ENCODE measurements at places on chromosomes 6 and 20. TPM values are rescaled to one million over a fixed set of nuclear protein-coding genes. Genes with fewer than 3 reads are reported as not detected.

The CD24 gene
- total RNA-seq, result 1,378 TPM

The SCGN gene
- total RNA-seq, result not detected

The SASH1 gene
- total RNA-seq, result 5.5 TPM

The RIN2 gene
- 22.3 TPM for total RNA-seq

The TULP1 gene
- not detected for total RNA-seq

The FHL5 gene
- not detected for total RNA-seq

The MACROD2 gene
- total RNA-seq, result 0.49 TPM

The SMLR1 gene
- total RNA-seq, result not detected

The TGM3 gene
- total RNA-seq, result not detected

The FNDC1 gene
- 0.38 TPM for total RNA-seq

The DST gene
- 169 TPM for total RNA-seq

The OR2B3 gene
- not detected for total RNA-seq

The GJA1 gene
- total RNA-seq, result 95.6 TPM

The MATN4 gene
- not detected for total RNA-seq

The TMEM244 gene
- not detected for total RNA-seq

The LY6G5B gene
- 1.3 TPM for total RNA-seq

The CAP2 gene
- 12.3 TPM for total RNA-seq

The CNBD2 gene
- 5.4 TPM for total RNA-seq

The NRSN2 gene
- total RNA-seq, result 114 TPM

The PROKR2 gene
- not detected for total RNA-seq

The FLRT3 gene
- total RNA-seq, result 2.1 TPM

The CRISP3 gene
- total RNA-seq, result not detected

The SLC35D3 gene
- not detected for total RNA-seq

The TRIM15 gene
- not detected for total RNA-seq

The HDAC2 gene
- total RNA-seq, result 66.0 TPM

The MAN1A1 gene
- 17.0 TPM for total RNA-seq

Data from mesangial cell (primary cell).